ENCODE measurements at places on chromosomes 6 and 20.

DNA sequence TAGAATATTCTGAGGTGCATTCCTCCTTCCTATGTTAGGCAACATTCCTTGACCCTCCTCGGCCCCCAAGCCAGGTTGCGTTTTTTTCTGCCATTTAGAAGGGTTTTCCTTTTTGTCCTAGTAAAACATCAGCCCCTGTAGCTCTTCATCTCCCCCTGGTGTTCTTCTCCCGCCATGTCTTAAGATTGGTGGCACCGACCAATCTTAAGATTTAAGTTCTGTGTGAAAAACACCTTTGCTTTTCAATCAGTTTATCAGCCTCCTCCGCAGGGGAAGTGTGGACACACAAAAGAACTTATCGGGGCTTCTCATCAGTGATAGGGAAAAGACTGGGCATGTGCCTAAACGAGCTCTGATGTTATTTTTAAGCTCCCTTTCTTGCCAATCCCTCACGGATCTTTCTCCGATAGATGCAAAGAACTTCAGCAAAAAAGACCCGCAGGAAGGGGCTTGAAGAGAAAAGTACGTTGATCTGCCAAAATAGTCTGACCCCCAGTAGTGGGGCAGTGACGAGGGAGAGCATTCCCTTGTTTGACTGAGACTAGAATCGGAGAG, 719 bp upstream of the EDN1 start:
- DNase-seq: peak; percentile 10

DNA sequence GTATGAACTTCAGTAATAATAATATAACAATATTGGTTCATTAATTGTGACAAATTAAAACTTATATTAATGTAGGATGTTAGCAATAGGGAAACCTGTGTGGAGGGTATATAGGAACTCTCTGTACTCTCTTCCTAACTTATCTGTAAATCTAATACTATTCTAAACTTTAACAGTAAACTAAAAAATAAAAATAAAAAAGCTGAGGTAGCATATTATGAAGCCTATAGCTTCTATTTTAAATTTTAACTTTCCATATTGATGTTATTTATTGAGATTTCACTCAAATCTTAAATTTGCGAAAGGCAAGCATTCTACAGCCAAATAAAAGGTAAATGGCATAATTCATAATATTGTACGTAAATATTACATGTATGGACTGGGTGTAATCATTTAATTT, 326.4 kb downstream of the MEI4 start:
- DNase-seq: no peak

DNA sequence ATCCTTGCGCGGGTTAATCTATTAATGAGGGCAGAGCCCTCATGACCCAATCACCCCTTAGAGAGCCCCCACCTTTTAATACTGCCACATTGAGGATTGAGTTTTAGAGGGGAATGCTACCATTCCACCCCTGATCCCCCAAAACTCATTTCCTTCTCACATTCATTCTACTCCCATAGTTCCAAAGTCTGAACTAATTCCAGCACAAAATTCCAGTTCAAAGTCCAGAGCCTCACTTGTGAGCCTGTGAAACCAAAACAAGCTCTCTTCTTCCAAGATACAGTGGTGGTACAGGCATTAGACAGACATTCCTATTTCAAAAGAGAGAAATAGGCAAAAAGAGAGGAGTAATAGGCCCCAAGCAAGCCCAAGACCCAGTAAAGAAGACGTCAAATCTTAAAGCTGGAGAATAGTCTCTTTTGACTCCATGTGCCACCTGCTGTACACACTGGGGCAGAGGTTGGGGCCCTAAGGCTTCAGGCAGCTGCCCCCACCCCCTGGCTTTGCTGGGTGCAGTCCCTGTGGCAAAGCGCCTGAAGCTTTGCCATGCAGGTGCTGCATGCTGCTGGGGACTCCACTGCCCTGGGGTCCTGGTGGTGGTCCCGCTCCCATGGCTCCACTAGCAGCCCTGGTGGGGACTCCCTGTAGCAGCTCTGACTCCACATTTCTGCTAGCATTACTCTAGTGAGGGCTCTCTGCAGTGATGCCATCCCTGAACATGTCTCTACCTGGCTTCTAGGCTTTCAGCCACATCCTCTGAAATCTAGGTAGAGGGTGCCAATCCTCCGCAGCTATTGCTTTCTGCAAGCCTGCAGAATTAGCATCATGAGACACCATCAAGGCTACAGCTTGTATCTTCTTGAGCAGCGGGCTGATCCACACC, 41.3 kb downstream of the RSPH3 start:
- no peak for DNase-seq

- no peak for DNase-seq
Observed at GRCh38 chr6:40256831-40257230, 322.6 kb upstream of the MOCS1 start.

- DNase-seq: no peak
Observed at GRCh38 chr20:13105039-13105438, 96.3 kb downstream of the SPTLC3 start.

DNA sequence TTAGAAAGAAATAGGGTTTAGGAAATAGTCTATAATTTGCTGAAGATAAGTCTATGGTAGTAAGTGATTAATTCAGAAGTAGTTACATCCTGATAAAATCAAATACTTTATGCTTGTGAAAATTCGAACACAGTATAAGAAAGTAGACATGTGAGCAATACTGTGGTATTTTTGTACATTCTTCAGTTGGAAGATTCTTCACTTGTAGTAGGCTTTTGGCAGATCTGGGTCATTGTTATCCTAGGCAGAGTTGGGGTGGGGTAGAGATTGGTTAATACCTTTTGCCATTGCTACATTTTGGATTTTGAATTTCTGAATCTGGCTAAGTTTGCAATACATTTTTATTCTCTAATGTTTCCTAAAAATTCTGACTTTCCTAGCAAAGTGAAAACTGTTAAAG, 197.5 kb downstream of the BCKDHB start:
- no peak for DNase-seq

DNA sequence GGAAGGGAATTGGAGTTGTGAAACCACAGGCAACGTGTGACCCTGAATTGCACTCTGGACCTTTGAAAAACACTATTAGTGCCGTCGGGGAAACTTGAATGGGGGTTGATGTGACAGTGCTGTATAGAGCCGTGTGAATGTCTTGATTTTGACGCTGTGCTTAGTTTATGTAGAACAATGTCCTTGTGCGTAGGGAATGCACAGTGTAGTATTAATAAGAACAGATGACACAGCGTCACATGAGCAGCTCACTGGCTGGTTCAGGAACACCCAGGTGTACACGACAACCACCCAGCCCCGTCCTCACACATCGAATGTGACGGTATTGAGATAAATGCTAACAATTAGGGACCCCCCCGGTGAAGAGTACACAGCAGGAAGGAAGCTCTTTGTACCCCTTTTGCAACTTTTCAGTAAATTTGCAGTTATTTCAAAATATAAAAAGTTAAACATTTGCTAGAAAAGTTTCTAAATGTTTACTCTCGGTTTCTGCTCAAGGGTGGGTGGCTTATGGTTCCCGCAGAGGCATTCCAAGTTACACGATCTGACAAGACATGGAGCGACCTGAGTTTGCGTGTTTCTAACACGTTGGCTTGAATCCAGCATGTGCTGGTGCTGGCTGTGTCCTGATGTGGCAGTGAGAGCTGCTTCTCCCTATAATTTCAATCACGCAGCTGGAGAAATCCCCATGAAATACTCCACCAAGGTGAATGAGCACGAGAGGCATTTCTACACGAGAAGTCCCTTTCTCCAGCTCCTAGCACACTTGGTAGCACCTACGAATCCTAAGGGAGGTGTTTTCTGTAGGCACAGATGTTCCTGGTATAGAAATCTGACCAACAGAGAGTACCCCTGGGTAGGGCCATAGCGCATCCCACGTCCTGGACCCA, 208.0 kb upstream of the EXOC2 start:
- DNase-seq: no peak

GRCh38 chr6:13046084-13046483, 282.3 kb downstream of the TBC1D7 start:
- no peak for DNase-seq

DNA sequence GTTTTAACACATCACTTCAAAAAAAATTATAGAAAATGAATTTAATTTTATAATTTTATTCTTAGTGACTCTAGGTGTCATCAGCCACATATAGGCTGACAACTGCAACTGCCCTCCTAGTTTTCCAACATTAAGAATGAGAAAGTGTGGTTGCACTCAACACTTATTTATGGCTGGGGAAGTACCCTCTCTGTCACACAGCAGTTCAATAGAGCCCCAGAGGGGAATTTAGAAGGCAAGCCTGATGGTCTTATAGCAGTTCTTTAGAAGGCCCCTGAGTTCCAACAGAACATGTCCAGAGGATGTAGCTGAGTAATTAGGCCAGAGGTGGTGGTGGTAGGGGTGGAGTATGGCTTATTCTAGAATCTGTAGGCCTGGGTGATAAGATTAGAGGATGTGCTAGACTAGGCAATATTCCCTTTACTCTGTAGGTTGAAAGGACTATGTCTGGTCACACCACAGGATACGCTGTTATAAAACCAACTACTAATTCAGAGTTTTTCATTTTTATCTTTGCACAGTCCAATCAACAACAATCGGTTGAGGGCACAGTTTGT, 226.5 kb upstream of the CITED2 start:
- no peak for DNase-seq

DNA sequence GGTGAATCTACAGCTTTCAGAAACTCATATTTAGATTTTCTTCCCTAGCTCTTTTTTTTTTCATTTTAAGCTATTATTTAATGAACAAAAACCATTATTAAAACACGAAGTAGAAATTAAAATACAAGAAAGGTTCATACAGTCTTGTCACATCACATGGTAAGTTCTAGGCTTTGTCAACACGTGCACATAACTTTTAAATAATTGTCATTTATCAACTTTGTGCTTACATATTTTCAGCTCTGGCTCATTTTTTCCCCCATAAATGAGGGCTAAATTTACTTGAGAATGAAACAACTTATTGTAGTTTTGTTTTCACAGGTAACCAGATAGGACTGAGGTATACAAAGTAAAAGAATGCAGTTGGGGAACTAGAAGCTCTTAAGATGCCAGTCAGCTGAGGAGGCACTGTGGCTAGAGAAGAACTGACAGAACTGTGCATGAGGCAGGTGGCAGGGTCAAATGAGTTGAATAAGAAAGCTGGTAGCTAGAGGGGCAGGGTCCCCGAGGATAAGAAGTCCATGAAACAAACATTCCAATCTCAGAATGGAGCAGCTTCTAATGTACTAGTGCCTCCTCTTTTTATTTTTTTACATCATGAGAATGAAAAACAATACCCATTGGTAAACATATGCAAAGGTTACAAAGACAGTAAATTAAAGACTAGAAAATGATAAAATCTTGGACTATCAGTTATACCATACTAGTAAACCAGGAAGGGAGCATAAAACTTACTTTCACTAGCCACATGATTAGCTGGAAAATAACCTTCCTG, 141.5 kb downstream of the MYB start:
- no peak for DNase-seq

GRCh38 chr6:13338038-13338437, 9.7 kb upstream of the TBC1D7 start:
- DNase-seq: no peak

- DNase-seq: no peak
Observed at GRCh38 chr20:38298768-38299288, 5.1 kb upstream of the BPI start.

DNA sequence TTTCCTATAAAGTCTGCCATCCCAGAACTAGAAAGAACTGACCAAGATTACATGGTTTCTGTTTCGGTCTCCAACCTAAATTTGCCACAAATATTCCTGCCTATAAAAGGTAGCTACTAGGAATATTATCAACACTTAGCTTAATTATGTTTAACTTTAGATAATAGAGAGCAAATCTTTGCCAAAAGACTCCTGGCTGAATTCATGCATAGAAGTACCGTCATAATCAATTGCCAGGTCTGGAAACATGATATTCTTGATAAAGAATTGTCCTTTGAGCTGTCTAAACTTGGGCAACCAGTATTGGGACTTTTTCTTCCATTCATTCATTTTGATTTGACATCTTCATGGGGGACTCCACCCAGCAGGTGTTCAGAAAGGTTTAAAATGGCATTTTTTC, 22.4 kb downstream of the CALHM6 start:
- no peak for DNase-seq

GRCh38 chr6:44642870-44643522, 255.5 kb downstream of the CDC5L start:
- no peak for DNase-seq

GRCh38 chr6:134060491-134061106, 8.2 kb upstream of the SLC2A12 start:
- no peak for DNase-seq

- no peak for DNase-seq
Observed at GRCh38 chr20:40639676-40640355, 49.2 kb downstream of the MAFB start.

DNA sequence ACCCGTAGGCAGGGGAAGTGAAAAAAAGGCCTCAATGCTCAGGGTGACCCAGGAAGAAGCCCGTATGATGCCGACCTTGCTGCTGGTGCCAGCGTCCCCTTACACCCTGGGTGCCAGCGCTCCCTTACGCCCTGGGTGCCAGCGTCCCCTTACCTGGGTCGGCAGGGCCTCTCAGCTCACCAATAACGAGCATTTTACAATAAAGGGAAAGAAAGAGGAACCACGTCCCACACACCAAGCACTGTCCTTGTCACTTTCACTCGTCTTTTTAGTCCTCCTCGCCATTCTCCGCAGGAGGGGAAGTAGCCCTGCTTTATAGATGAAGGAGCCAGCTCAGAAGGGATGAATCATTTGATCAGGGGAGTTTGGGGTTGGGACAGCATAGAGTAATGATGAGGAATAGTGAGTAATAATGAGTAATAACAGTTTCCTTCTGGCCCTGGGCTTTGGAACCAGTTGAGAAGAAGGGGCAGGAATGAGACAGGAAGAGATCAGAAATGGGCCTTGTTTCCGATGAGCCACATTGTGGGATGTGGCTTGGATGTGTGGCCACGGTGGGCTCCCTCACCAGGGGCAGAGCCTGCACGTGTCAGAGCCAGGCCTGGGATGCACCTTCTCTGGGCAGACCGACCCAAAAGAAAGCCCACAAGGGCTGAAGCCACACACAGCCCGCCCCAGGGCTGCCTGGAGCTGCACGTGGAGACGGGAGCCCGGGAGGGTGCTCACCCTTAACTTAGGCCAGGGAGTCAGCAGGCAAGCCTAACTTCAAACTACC, 75.7 kb downstream of the SYNJ2 start:
- DNase-seq: no peak

DNA sequence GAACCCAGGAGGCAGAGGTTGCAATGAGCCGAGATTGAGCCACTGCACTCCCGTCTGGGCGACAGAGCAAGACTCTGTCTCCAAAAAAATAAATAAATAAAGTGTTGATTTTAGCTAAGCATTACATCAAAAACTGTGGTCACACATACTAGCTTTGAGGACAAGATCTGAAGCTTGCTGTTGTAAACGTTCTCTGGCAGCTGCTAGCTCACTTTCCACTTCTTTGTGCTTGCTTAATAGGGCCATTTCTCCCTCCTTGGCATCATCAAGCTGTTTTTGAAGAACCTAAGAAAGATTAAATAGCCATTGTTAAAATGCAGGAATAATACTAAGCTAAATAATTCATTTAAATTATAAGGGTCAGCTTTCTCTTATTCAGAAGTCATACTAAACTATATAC, 55.7 kb downstream of the FAM184A start:
- no peak for DNase-seq
